ENCODE measurements at places on chromosomes 1 and 21.

DNA sequence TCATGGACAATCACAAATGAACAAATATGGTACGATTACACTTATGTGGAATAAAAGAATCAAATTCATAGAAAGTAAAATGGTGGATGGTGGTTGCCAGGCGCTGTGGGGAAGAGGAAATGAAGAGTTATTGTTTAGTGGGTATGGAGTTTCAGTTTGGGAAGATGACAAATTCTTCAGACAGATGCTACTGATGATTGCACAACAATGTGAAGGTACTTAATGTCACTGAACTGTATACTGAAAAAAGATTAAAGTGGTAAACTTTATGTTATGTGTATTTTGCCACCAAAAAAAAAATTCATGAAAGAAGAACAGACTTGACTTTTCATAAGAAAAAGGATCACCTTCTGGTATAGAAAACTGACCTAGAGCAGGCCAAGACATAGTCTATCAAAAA is 745.6 kb upstream of the CXADR start:
- DNase-seq: no peak

DNA sequence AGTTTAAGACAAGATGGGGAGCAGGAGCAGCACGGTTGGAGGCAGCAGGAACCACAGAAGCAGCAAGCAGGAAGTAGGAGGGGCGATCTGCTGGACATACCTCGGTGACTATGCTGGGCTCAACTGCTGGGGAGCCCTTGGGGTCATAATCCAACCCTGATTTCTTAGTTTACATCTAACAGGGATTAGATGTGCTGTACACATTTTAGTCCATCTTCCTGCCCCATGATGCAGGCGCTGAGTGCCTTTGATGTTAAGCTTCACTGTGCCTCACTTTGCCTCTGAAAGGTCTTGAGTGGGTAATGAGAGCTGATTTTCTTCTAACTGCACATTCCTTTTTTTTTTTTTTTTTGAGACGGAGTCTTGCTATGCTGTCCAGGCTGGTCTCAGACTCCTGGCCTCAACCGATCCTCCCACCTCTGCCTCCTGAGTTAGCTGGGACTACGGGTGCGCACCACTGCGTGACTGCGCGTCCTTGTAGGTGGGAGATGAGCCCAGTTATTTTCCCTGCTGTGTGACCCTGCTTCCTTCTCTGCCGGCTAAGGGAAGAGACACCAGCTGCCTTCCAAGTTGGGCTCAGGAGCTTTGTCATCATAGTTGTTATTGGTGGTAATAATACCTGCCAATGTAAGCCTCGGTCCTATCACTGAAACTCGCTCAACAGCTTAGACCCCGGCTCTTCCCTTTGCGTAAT is 1.1 kb upstream of the RCAN3 start:
- no peak for DNase-seq

GRCh38 chr1:12309783-12310742 is 80.2 kb downstream of the VPS13D start:
- peak; percentile 79 for DNase-seq

DNA sequence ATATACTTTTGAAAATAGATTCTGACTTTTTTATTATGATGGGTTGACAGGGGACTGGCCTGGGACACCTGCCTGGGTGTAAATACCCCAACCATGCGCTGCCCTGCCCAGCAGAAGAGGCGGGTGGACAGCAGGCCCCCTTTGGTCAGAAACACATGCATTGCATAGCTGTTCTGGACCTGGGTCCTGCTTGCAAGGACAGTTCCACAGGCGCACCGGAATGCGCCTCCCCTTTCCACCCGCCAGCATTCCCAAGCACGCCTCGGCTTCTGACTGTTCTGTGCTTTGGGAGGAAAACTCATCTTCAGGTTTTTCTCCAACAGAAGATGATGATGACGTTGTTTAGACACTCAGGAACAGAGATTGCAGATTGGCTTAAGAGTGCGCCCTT is 428 bp upstream of the ZNF678 start:
- no peak for DNase-seq

DNA sequence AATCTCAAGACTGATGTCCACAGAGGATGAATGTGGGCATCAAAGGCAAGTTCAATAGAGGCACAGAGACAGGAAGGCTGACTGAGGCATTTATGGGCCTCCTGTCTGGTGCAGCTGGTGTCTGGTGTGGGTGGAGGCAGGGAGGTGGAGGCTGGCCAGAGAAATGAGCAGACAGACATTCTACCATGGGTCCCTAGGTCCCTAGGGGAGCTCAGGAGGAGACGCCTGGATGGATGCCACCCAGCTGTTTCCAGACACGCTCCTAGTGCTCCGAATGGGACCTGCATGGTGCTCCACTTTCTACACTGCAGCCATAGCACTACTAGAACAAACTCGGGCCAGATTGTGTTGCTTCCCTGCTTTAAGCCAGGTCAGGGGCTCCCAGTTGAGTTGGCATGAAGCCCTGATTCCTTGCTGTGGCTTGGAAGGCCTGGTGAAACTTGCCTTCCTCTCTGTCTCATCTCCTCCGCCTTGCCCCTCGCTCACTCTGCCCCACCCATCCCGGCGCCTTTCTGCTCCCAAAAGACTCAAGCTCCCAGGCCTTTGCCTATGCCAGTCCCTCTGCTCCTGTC is 25.3 kb downstream of the PADI2 start:
- no peak for DNase-seq

GRCh38 chr1:34726861-34727260 is 28.0 kb upstream of the GJB5 start:
- DNase-seq: no peak

- DNase-seq: no peak
These were observed 34.1 kb downstream of the RAP1A start for GRCh38 chr1:111653709-111654108.

- DNase-seq: no peak
These were observed 35.7 kb downstream of the TTC39A start for GRCh38 chr1:51294566-51295184.

DNA sequence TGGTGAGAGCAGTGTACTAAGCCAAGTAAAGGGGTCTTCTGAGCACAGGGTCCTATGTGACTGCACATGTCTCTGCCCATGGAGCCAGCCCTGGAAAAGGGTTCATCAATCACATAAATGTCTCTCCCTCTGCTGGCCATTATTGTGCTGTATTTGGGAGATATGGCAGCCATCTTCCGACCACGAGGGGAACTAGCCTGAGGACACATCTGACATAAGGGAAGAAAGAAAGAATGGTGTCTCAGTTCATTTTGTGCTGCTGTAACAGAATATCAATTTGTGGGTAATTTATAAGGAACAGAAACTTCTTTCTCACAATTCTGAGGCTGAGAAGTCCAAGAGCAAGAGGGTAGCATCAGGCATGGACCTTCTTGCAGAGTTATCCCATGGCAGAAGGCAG is 55.1 kb upstream of the GJA5 start:
- no peak for DNase-seq

GRCh38 chr1:230287674-230288315 is 138.3 kb downstream of the PGBD5 start:
- DNase-seq: no peak
